ENCODE measurements at places on chromosomes 16 and 17. TPM values are rescaled to one million over a fixed set of nuclear protein-coding genes. Genes with fewer than 3 reads are reported as not detected.
A peak's percentile ranks its signal among the peaks of the same experiment; 100 is the strongest.

Gene TMEM235
- polyA plus RNA-seq, result not detected

Gene AANAT
- not detected for polyA plus RNA-seq

Gene KRTAP4-16
- not detected for polyA plus RNA-seq

Gene TBC1D3I
- not detected for polyA plus RNA-seq

DNA sequence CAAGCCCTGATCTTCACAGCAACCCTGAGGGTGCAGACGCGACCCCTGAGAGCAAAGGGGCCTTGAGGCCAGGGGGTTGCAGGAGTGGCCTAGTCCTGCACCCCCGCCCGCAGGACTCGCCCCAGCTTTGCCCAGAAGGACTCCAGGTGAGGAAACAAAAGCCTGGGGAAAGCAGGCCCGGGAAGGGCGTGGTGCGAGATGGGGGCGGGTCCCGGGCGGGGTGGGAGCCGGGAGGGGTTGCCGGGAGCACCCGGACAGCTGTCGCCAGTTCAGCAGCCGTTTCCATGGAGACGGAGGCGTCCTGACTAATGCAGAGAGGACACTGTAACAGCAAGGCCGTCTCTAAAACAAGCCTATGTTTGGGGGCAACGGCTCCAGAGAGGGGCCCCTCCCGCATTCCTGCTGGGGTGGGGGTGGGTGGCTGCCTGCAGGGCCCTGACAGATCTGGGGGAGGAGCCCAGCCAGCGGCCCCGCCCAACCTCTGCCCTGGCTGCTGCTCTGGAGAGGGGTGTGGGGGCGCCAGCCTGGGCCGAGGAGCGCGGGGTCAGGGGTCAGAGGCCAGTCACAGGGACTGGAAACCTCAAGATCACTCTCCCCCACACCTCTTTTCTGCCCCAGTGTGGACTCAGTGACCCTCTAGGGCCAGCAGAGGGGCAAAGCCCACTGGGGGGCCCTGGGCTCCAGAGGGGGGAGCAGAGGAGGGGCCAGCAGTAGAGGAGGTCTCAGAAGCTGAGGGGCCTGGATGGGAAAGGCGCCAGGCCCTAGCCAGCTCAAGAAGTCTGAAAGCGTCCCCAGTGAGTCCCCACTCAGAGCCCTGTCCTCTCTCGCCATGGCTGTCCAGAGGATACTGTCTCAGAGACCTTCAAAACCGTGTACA lies 3.1 kb upstream of the TPPP3 start:
- peak; percentile 90 for DNase-seq

DNA sequence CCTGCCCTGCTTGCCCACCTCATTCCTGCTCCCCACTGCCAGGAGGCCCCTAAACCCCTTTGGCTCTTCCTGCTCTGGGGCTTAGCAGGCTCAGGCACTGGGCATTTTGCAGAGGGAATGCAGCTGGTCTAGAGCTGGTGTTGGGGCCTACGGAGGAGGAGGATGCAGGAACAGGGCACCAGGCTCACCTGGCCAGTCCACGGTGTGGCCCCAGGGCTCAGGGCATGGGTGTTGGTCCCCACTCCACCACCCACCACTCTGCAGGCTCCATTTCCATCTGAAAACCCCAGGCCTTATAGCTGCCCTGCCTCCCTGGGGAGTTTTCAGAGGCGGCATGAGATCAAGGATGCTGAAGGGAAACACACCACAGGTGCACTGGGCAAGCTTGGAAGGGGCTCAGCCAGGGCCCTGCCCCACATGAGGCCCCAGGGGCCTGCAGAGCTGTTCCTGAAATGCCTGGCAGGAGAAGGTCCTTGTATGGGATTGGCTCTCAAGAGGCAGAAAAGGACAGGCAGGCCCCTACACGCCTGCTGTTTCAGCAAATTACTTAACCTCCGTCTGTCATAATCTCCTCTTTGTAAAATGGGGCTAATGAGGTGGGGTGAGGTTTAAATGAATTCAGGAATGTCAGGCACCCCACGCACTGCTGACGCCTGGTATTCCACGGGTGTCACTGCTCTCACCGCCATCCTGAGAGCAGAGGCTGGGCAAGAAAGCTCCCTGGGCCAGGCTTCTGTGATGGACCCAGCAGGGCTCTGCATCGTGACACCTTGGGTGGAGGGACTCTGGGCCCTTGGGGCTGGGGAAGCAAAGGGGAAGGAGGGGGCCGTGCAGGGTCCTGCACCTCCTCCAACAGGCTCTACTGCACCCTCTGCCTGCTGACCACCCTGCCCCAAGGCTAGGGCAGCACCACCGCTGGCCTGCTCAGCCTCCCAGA lies 9.3 kb downstream of the SLC47A2 start:
- DNase-seq, result no peak

- no peak for DNase-seq
Observed at GRCh38 chr17:78276098-78276887, 44.9 kb downstream of the TMEM235 start.

GRCh38 chr16:68378436-68379415 lies 67.9 kb downstream of the PRMT7 start:
- no peak for DNase-seq

DNA sequence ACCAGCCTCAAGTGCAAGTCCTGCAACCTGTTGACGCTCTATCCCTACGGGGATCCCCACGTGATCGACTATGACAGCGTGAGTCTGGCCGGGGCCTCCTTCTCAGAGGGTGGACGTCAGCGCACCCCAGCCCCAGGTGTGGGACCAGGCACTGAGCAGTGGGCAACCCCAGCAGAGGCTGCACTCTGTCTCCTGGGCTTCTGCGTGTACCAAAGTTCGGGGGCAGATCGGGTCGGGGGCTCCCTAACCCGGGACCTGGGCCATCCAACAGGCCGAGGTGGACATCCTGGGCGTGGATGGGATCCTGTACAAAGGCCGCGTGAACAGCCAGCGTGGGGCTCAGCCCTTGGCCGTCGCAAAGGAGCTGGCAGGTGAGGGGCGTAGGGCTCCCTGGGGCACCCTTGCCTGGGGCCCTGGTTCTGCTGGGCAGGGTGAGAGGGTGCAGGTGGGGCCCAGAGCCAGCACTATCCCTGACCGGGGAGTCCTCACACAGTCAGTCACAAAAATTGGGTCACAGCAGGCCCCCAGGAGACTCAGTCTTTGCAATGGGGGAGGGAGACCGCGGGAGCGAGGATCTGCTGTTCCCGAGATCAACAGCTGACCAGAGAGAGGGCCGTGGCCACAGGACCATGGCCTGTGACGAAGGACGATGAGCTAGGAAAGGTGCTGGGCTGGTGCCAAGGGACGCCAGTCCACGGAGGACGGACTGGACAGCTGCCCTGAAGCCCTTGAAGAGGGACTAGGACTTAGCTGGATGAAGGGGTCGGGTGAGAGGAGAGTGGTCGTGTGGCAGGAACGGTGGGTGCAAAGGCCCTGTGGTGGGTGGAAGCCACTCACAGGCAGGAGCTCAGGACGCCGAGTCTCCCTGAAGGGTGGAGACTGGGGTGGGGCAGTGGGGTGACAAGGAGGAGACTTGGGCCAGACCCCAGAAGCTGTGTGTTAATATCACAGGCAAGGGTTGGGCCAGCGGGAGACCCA lies 20.0 kb downstream of the UBALD1 start:
- DNase-seq, result no peak

DNA sequence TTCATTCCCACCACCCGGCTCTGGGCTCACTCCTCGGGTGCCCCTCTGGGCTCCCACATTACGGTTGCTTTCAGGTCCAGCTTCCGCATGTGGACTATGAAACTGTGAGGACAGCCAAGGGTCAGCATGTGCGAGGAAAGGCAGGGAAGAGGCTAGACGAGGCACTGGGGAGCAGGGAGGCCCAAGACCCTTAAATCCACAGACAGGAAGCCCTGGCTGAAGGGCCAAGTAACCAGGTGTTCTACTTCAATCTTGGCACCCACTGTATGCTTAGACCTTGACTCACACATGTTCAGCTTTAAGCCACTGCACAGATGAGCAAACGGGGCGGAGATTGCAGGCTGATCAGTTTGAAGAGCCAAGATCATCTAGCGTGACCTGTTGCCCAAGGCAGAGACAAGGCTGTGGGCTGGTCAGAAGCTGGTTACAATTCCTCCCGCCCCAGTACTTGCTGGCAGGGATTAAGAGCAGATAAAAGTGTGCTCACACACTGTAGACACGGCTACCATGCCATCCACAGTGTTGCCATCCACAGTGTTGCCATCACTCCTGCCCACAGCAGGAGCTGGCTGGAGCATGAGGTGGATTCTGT lies at the start of gene CES4A:
CES4A (plus strand) TSS at position 393 of the 592 bp plus-strand sequence; CDS start at position 577, 184 bp downstream.
- no peak for DNase-seq

DNA sequence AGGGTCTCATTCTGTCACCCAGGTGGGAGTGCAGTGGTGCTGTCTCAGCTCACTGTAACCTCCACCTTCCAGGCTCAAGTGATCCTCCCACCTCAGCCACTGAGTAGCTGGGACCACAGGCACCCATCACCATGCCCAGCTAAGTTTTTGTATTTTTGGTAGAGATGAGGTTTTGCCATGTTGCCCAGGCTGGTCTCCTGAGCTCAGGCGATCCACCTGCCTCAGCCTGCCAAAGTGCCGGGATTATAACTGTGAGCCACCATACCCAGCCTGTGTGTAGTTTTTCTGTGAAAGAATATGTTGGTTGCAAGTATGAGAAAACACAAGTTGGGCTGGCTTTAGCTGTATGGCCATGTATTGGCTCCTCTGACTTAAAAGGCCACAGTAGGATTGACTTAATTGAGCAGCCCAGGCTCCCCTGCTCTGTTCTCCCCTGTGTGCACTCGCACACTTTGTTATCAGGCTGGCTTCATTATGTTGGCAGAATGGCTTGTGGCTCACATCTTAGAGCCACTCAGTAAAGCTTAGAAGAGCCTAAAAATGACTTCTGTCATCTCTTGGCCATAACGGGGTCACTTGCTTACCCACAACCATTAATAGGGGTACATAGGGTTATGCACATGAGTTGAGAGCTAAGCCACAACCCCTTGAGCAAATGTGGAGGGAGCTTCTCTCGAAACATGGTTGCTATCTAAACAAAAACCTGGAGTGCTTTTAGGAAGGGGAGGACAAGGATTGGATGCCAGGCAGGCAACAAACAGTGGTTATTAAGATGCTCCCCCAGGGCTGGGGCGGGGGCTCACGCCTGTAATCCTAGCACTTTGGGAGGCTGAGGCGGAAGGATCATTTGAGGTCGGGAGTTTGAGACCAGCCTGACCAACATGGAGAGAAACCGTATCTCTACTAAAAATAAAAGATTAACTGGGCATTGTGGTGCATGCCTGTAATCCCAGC lies 6.1 kb downstream of the HAPSTR1 start:
- DNase-seq, result no peak

GRCh38 chr16:12646098-12646489 lies 157.6 kb downstream of the CPPED1 start:
- DNase-seq, result no peak

DNA sequence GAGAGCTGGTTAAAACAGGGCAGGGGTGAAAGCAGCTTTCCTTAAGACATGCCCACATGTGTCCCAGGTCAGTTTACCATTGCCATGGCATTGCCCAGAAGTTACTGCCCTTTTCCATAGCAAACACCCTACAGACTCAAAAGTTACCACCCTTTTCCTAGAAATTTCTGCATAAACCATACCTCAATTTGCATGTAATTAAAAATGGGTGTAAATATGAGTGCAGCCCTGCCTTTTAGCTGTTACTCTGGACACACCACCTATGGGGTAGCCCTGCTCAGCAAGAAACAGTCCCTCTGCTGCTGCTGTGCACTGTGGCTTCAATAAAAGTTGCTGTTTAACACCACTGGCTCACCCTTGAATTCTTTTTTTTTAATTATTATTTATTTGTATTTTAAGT lies 168.5 kb upstream of the C16orf82 start:
- no peak for DNase-seq

DNA sequence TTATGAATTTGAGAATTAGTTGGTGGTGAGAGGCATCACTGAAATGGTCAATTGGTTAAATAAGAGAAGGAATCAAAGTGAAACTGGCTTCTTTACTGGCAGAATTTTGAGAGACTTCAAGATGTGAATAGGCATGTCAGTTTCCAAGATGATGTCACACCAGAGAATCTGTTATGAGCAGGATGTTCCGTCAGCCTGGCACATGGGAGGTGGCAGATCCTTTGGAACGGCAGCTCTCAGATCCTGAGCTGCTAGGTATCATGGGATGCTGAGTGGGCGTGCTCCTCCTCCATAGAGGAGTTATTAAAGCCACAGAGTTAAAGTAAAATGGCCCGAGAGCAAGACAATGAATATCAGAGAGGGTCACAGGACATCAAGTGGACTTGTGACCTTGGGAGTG lies 444.3 kb upstream of the HSBP1 start:
- no peak for DNase-seq

DNA sequence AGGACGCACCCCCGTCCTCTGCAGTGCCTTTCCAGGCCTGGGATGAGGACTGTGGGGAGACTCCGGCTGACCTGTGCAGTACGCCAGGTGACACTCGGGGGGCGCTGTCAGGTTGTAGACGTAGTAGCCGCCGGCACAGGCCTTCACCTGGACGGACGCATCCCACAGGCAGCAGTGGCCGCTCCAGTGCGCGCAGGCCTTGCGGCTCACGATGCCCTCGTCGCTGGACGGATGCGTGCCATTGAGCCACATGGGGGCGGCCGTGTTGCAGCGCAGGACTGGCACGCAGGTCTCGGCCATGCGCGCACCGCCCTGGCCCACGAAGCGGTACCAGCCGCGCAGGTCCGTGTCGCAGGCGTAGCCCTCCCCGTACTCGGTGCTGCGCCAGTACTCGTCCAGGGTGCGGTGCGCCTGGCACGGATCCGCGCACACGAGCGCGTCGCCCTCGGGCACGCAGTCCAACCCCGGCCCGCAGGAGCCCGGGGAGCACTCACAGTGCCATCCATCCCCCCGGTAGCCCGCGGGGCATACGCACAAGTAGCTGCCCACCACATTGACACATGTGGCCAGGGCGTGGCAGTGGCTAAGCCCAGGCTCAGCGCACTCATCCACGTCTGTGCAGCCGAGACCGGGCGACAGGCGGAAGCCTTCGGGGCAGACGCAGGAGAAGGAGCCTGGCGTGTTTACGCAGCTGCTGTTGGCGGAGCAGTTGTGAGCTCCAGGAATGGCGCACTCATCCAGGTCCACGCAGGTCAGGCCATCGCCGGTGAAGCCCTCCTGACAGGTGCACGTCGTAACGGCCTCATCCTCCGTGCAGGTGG lies 3.9 kb downstream of the UMOD start:
- no peak for DNase-seq

DNA sequence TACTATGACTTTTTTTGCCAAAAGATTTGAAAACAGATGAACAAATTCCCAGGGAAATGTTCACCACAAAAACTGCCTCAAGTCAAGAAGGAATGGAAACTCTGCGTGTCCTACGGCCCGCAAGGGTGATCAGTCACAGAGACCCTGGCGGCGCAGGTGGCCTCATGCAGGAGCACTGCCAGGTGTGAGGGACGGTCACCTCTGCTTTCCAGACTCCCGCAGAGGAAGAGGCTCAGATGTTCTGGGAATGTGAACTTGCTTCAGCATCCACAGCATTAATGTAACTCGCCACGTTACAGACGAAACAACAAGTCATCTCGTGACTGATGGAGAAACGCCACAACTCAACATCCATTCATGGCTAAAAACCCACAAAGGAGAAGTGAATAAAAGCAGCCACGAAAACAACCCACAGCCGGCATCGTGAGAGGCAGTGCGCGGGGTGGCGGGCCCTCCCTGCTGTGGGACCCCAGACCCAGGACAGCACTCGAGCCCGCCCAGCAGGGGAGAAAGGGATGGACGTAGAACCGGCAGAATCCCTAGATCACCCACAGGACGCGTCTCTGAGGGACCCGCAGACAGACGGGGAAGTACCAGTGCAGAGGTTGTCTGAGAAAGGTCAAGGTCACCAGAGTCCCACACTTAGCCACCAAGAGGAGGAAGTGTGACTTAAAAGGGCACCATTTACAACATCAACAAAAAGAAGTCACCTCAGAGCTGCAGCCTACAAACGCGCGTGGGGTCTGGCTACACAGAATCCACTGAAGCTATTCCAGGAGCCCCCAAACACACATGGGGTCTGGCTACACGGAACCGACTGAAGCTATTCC lies 76.9 kb upstream of the GNG13 start:
- no peak for DNase-seq

GRCh38 chr17:8160224-8160577 lies 2.5 kb downstream of the VAMP2 start:
- no peak for DNase-seq

All from muscle of back (tissue), 13 donors.